ENCODE measurements at places on chromosomes 5 and 9.

DNA sequence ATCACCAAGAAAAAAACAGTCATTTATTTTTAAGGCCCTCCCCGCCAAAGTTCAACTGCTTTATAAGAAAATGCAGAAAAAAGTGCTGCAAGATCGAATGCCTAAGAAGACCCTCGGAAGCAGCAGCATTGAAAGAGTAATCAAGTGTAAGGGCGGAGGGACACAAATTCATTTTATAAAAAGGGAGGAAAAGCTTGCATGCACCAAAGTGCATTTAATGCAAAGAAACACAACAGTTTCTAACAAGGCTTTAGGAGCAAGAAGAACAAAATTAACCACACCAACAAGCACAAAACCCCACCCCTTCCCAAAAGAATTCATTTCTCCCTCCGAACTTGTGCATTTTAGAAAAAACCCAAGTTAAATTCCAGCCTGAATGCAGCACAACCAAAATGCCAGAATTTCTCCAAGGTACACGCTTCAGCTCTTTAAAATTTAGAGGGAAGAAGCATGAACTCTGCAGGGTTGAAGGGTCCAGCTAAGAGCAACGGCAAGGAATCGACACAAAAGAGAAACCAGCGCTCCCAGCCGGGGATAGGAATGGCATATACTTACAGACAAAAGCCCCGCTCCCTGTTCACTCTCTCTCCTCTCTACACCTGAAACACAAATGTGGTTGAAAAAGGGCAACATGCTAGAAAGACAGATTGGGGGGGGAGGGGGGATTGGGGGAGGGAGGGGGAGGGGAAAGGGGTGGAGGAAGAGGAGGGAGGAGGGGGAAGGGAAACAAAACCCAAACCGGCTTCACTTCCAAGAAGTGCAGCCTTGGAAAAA, at the start of gene NREP:
Gene NREP (minus strand): TSS at position 614 of the 774 bp plus-strand sequence. CDS start 1,422 bp downstream, outside the sequence.
- DNase-seq: peak; percentile 58

- no peak for DNase-seq
These were observed 26.3 kb downstream of the ADAM19 start for GRCh38 chr5:157549283-157549629.

GRCh38 chr5:82894716-82895115, 182.5 kb downstream of the TMEM167A start:
- DNase-seq: no peak

DNA sequence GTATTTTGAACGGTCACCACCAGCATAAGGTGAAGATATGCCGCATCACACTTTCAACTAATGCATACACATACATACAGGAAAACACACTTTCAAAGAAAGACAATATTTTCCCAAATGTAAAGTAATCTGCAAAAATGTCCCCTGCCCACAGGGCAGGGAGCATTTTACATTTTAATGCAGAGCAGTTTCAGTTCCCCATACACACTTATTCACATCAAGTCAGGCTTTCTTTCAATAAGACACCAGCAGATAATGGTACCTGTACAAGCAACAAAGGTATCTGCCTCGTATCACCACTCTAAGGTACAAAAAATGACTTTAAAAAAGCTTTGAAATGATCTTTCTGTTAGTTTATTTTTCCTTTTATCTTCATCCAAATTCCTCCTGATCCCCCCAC, 247.1 kb upstream of the CCNG1 start:
- no peak for DNase-seq

DNA sequence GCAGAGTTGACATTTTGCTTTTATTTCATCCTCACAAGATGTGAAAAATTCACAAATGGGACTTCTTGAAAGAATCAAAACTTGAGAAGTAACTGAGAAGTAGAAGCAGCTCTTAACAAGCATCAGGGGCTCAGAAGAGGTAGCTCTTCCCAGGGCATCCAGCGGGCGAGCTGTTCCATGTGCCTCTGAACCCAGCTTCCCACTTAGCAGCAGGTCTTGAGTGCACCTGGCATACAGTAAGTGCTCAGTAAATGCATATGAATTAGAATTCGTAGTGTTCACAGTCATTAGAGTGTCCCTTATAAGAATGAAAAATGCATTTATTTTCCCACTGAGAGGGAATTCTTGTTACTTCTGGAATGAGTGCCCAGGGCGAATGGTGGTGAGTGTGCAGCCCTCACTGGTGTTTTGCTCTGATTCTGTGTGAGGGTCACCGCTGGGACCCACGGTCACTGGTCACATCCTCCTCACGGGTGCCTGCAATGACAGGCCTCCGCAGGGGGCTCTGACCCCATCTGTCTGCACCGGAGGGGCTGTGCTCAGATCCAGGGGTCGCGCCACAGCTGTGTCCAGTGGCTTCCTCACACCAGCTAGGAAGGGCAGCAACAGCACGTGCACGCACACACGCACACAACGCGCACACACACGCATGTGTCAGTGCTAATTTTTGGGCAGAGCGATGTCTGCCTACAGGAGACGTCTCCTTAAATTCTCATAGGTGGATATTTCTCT, 26.9 kb downstream of the EXOC3 start:
- DNase-seq: peak; percentile 38

DNA sequence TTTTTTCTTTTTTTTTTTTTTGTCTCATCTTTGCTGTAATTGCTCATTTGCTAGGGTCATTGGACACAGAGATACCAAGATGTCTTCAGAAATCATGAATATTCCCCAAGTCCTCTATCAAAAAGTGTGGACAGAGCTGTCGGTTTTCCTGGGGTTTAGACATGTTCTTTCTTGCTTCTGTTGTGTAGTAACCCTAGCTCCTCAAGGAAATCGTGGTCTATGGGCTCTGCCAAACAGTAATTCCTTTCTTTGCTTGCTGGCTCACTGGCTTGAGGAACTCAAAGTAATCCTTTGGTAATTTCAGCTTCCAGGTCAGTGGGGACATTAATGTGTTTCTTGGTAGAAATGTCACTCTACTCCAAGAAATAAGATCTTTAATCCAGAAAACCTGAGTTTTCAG, 101.7 kb downstream of the TMC1 start:
- DNase-seq: no peak

DNA sequence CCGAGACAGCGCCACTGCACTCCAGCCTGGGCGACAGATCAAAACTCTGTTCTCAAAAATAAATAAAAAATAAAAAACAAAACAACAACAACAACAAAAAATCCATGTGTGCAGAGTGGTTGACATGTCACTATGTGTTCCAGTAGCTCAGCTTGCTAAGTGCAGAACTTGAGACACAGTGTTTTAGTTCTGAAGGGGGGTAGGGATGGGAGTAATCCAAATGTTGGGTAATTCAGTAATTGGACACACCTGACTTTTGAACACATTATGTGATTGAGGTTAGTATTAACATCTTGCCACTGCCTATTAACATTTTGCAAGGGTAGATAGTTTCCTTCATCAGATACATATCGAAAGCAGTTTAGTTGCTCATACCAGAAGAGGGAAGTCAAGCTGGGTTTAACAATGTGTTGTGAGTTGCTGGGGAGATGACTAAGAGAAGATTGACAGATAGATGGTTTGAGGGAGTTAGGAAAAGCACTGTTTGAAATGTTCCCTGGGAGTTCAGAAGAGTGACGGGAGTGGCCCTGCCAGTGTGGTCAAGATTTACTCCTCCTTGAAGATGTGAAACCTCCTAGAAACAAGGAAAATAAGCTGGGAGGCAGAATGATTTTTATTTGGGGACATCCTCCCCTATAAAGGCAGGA, 928 bp downstream of the HACD4 start:
- DNase-seq: no peak

GRCh38 chr5:146116361-146116760, 11.0 kb upstream of the PLAC8L1 start:
- no peak for DNase-seq

GRCh38 chr5:174524351-174524750, 200.0 kb upstream of the MSX2 start:
- no peak for DNase-seq

GRCh38 chr5:137619191-137619870, 116.6 kb downstream of the KLHL3 start:
- DNase-seq: peak; percentile 87

DNA sequence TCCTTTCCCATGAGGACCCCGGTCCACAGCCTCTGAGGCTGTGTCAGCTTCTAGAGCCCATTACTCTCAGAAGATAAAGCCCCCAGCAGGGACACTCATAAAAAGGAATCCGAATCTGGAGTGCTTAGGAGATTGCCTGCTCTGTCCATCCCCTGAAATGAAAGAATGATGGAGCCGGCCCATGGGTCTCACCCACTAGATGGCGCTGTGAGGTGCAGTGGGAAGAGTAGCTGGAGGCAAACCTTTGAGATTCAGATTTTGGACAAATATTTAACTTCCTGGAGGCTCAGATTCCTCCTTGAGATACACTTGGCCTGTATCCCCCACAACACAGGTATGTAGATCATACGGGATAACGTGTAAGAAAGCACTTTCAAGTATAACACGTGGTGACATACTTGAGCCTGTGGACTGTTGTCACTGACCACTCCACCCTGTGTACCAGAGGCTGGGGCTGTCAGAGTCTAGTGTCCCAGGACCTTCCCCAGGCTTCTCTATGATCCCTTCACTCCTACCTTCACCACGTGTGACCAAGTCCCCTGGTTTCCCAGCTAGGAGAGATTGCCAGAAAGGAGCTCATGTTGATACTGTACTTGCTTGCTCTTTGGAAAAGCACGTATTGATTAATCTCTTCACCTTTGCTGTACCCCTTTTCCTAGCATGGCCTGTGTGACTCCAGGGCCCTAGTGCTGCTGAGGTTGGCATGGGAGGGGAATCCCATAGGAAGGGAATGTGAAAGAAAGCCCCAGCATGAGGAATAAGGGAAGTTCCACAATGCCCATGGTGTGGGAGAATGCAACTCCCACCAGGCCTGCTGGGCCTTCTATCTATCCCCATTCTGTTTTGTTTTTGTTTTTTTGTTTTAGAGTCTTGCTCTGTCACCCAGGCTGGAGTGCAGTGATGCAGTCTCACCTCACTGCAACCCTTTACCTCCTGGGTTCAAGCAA, 32.1 kb downstream of the TRMO start:
- DNase-seq: peak; percentile 53

DNA sequence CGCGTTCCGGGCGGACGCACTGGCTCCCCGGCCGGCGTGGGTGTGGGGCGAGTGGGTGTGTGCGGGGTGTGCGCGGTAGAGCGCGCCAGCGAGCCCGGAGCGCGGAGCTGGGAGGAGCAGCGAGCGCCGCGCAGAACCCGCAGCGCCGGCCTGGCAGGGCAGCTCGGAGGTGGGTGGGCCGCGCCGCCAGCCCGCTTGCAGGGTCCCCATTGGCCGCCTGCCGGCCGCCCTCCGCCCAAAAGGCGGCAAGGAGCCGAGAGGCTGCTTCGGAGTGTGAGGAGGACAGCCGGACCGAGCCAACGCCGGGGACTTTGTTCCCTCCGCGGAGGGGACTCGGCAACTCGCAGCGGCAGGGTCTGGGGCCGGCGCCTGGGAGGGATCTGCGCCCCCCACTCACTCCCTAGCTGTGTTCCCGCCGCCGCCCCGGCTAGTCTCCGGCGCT, at the start of gene DAPK1:
Gene DAPK1 (plus strand): TSS at position 264 of the 442 bp plus-strand sequence. CDS start 1,211 bp downstream, outside the sequence.
- DNase-seq: peak; percentile 77

- no peak for DNase-seq
These were observed 1.3 kb upstream of the SLC22A5 start for GRCh38 chr5:132368186-132368585.

GRCh38 chr5:17258431-17258830, 41.0 kb downstream of the BASP1 start:
- DNase-seq: no peak

DNA sequence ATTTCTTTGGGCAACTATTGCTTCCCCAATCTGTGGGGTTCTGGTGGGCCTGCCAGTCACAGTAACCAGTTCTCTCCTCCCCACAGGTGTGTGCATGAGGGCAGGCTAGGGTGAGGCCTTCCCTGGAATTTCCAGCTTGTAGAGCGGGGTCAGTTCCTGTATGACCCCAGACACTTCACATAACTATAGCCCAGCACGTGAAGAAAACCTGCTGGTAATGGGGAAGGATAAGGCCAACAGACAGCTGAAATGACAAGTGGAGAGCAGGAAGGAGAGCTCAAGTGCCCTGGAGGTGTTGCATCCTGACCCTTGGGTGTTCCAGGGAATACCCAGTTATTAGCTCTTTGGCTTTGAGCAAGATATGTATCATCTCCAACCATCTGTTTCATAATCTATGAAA, 142.2 kb downstream of the CDC42SE2 start:
- no peak for DNase-seq

- no peak for DNase-seq
These were observed 83.4 kb downstream of the SH3PXD2B start for GRCh38 chr5:172370648-172371545.

DNA sequence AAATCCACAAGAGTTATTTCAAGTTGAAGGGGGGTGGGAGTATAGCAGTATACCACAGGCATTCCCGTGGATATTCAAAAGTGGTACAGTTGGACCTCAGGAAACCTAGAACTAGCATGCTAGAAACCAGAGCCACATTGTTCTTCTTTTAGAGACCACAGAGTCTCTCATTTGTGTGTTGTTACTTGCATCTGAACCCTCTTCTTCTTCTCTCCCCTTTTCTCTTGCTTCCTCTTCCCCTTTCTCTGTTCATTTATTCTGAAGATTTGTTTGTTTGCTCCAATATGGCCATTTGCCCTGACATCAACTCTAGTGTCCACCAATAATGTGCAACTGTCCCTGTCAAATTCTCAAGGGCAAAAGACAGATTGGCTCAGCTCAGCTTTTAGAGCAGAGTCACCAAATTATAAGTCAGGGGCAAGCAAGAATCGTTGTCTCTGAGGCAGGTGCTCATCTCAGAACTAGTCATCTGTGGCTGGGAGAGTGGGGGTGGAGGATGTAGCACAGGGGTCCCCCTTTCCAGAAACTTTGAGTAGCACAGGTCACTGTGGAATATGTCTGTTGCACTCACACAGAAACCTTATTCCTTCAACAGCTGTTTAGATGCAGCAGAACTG, 321.1 kb downstream of the ARRDC3 start:
- DNase-seq: no peak

DNA sequence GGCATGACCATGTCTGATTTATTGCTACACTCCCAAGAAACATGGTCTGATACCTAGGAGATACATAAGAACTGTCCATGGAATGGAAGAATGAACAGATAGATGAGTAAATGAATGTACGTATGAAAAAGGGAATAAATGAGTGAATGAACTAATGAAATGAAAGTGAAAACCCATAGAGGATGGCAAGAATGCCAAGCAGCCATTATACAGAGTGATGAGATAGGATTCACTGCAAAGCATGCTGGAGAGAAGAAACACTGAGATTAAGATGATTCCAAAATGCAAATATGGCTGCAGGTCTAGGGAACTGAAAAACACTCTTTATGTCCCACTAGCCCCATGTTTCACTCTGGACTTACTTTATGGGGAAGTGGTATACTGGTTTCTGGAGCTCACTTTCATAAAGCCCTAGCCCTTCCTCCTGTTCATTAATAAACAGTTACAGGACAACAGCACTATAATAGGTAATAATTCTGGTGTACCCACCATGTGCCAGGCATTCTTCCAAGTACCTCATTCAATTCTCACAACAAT, 170.3 kb upstream of the RAD23B start:
- no peak for DNase-seq

DNA sequence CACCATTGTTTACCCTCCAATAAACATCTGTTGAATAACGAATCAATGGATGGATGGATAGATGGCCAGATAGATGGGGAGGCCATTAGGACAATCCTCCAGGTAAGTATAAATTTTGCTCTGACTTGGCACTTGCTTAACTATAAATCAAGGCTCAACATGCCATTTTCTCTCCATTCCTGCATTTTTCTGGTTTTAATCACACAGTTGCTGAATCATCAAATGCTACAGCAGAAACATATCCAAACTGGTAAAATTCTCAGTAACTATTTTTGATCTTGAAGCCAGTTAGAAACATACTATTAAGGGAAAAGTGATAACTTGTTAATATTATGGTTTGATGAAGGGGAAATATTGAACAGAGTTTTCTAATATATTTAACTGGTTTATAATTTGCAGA, 71.5 kb upstream of the MTAP start:
- DNase-seq: no peak

GRCh38 chr9:123715258-123715657, 214.7 kb downstream of the DENND1A start:
- DNase-seq: no peak

Data from Right ventricle myocardium superior (tissue), 1 donor.